ENCODE measurements at places on chromosomes 12 and 14.

DNA sequence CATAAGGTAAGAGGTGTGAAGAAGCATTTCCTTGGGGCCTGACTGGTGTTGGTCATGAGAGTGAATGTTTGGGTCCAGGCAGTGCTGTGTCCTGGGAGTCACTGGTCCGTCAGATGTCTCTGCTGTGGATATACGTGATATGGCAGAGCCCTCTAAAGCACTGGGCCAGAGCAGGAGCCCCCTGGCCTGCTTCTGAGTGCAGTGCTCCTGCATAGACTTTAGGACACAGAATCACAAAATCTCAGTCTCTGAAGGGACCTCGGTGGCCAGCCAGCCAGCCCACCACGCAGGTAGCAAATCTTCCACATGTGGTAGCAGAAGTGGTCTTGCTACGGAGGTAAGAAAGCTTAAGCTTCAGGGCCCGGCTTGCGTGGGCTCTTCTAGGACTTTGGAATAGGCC, 18.5 kb upstream of the AQP2 start:
- DNase-seq: no peak

DNA sequence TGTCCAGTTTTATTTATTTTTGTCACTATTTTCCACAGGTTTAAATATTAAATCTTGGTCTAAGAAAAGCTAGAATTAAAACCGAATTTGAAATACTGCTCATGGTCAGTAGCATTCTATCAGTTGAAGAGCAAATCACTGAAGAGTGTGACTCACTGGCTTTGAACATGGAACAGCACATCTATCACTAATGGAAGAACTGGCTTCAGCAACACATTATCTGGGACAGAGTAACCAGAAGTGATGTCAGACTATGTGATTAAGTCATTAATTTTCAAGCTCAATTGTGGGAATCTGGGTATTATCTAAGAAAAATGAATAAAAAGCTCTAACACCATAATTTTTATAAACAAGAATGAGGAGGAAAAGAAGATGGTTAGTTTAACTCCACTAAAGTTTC, 527.5 kb downstream of the TMTC2 start:
- DNase-seq: no peak

DNA sequence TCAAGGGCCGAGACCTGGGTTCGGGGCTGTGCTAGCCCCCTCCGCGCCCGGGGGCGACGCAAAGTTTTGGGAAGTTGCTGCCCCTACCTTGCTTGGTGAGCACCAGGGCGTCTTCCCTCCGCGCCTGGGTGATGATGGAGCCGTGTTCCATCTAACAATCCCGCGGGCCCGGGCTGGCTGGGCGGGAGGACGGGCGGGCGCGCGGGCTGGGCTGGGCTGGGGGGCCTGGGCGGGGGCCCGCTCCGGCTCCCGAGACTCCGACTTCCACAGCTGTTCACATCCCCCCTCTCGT, 298 bp downstream of the CTDSP2 start:
- DNase-seq: no peak

- peak; percentile 74 for DNase-seq
These were observed 799 bp downstream of the SLC38A6 start for GRCh38 chr14:60981633-60982455.

- no peak for DNase-seq
These were observed 54.7 kb downstream of the SPTB start for GRCh38 chr14:64825006-64825405.

- DNase-seq: no peak
These were observed 137.4 kb upstream of the PRMT8 start for GRCh38 chr12:3353621-3354020.

- DNase-seq: peak; percentile 23
These were observed 215.4 kb upstream of the RTL1 start for GRCh38 chr14:101118746-101119591.

DNA sequence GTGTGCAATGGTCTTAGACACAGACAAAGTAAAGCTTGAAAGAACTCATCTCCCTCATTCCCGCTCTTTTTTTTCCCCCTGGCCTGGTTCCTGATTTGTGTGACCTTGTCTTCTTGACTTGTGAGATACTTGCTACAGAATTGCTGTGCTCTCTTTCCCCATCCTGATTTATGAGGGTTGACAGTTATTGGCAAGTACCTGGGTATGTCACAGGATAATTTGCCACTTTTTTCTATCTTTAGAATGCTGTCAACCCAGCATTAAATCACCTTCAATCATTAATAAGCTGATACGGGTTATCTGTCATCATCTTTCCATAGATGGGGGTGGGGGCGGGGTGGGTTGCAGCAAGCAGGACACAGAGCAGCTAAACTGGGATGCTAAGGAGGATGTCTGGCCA, 144.4 kb upstream of the PRICKLE1 start:
- no peak for DNase-seq

DNA sequence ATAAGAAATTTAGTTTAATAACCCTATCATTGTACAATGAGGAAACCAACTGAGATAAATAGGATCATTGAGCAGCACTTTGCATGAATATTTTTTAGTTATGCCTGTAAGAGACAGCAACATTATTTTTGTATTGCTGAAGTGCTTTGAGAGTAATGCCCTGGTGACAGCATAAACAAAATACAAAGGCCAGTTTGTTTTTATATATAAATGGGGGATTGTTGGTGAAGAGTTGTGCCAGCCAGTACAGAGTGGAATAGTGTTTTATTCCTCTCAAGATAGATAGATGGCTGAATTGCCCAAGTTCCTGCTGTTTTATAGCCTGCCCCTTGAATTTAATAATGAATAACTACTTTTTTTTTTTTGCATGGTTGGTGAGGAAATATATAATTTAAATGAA, 101.8 kb downstream of the CNTN1 start:
- DNase-seq: no peak

DNA sequence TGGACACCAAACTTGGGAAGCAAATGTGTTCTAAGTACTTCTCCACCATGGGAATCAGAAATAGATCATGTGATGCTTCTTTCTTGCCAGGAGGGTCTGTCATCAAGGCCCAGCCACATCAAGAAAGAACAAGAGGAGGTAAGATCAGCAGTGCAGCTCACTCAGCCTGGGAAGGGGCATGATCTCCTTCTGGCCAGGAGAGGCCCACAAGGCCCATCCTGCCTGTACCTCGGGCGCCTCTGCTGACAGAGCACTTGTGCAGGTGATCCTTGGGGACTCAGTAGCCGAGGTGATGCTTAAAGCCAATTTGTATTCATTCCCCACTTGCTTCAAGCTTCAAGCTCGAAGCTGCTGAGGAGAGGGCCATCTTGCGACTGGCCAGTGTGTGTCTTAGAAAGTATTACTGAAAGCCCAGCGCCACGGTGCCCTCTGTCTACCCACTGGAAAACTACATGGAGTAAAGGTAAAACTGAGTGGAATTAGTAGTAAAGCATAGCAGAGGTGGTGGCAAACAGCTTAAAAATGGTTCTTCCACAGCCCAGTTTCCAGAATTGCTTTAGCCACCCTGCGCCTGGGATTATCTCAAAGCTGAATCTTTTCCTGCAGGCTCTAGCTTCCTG, 26.2 kb downstream of the RTRAF start:
- DNase-seq: peak; percentile 10

DNA sequence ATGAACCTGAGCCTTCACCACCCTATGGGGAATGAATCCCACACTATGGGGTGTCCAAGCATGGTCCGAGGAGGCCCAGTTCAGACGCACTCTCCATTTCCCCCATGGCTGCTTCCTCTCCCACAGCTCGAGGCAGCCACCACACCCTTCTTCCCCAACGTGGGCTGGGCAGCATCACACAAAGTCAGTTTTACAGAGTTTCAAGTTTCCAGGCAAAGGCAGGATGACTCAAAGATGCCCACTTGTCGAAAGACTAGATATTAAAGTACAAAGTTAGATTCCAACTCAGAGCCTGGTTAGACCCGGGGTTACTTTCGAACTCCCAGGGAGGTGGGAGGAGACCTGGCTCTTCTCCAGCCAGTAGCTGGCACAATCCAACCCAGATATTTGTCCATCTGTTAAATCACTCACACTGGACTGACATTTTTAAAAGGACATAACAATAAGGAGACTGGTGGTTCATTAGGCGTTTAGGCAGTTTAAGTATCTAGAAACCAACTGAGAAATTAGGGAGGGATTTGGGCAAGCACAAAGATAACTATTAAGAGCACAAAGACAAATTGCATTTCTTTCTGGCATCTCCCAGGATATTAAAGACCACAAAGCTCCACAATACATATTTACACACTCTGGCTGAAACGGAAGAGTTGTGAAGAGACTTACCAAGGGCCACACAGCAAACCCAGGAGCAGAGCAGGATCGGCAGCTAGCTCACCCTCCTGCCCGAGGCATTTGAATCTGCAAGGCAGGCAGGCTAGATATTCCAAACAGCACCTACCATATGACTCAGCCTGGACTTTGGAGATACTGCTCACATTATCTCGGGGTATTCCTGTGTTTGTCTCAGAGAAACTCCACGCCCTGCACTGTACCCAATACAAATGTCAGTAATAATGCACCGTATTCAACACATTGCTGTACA, 34.8 kb downstream of the TMCC3 start:
- DNase-seq: no peak

- no peak for DNase-seq
These were observed 17.4 kb upstream of the DNM1L start for GRCh38 chr12:32661706-32662105.

- no peak for DNase-seq
These were observed 51.9 kb downstream of the SH2B3 start for GRCh38 chr12:111457577-111457976.

GRCh38 chr14:103141117-103141796, 18.0 kb downstream of the TNFAIP2 start:
- DNase-seq: peak; percentile 57

DNA sequence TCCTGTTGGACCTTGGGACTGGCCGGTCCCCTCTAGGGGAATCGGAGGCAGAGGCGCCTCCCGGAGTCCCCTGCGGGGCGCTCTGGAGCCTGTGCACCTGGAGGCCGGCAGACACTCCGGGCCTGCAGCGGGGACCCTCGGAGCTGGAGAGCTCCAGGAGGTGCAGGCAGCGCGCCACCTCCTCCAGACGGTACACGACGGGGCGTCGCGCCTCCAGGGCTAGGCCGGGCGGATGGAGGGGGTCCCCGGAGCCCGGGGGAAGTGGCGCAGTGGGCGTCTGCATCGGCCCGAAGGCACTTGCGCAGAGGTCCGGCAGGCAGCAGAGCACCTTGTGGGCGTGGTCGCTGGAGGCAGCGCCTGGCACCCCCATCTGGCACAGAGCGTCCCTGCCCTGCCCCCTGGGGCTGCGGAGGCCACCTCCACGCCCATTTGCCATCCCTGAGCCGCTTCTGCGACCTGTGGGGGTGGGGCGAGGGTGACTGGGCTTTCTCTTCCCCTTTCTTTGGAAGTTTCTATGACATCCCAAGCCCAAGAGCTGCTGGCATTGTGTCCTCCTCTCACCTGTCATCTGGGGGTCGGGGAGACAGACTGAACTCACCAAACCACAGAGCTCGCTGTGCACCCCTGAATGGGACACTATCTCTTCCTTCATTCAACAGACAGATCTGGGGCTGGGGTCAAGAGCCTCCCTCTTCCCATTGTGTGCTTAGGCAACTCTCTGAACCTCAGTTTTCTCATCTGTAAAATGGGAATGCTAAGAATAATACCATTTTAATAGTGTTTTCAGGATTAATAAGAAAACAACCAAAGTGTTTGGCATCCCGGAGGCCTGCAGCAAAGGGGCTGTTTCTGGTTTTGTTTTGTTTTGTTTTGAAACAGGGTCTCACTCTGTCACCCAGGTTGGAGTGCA, 37.5 kb upstream of the CORO1C start:
- no peak for DNase-seq

GRCh38 chr12:3998968-3999792, 126.0 kb upstream of the PARP11 start:
- no peak for DNase-seq

DNA sequence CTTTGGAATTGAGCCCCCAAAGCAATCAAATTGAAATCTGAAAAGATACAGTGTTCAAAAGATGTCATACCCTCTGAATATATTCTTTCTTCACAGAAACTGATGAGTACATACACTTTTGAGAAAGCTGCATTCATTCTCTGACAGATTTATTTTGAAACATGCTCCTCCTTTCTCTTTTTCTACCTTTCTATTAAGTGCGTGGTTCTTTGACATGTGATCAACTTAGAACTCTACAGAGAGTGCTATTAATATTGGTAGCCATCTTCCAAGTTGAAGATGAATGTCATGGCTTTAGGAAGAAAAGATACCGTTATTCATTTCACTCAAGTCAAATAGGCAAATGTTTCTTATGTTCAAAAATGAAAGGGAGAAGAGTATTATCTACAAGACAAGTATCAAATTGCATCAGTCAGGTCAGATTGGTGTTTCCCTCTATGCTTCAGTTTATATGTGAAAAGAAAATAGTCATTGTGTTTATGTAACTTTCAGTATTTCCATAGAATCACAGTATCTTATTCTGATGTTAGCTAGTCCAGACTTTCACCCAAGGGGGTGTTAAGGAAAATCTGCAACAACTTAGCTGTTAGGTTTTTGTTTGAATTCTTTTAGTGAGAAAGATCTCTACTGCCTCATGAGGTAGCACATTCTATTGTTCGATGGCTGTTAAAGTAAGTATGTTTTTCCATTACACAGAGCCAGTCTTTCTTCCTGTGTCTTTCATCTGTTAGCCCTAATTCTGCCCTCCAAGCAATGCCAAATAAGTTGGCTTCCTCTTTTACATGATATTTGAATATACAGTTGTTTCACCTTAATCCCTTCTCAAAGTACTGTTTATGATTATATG, 55.4 kb upstream of the GARIN2 start:
- DNase-seq: no peak

- DNase-seq: no peak
These were observed 15.4 kb downstream of the VASH1 start for GRCh38 chr14:76776428-76777251.

DNA sequence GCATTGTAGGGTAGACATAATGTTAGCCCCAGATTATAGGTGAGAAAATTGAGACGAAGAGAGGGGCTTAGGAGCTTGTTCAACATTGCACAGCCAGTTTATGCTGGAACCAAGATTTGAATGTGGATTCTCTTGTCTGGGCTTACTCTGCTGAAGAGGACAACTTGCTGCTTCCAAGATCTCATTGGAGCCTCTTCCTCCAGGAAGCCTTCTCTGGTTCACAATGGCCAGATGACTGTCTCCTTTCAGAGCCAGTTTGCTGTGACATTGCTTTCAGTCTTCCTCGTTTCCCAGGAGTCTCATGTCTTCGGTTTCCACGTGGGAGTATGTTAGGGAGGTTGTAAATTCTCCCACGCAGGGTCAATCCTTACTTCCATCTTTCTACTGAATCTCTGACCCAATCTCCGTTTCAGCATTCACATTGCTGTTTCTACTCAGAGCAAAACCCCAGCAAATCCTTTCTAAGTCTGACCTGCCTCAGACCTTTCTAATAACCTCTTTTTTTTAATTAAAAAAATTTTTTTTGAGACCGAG, 62.2 kb upstream of the LHX5 start:
- DNase-seq: no peak

GRCh38 chr14:67863223-67863622, 43.6 kb downstream of the RAD51B start:
- no peak for DNase-seq

DNA sequence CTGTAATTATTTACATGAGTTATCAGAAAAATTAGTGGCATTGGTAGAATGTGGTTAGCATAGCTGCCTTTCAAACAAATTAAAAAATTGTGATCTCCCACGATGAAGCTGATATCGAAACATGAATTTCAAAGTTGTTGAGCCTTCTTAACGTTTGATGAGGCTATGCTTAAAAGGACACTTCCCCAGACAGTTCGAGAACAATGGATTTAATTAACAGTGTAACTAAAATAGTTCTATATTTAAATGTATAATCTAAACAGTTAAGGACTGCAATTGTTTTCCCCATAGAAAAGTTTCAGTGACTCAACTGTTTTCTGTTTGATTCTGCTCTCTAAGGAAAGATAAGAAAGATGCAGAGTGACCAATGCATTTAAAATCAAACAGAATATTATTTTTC, 1.6 kb downstream of the CLEC2B start:
- DNase-seq: no peak

GRCh38 chr12:14403293-14403692, 37.8 kb downstream of the ATF7IP start:
- no peak for DNase-seq

All from NCI-H748 treated with DMSO at 0.1 percent for 48 hours (cell line).